Stimulated activated CD8-positive, alpha-beta memory T cell treated with anti-CD3 and anti-CD28 coated beads, Interleukin-7, amount 100 ng/mL, for 1 hour (primary cell): ENCODE measurements at places on chromosomes 2 and 18.

GRCh38 chr2:217286833-217287232 is 427.0 kb upstream of the TNP1 start:
- no peak for DNase-seq

DNA sequence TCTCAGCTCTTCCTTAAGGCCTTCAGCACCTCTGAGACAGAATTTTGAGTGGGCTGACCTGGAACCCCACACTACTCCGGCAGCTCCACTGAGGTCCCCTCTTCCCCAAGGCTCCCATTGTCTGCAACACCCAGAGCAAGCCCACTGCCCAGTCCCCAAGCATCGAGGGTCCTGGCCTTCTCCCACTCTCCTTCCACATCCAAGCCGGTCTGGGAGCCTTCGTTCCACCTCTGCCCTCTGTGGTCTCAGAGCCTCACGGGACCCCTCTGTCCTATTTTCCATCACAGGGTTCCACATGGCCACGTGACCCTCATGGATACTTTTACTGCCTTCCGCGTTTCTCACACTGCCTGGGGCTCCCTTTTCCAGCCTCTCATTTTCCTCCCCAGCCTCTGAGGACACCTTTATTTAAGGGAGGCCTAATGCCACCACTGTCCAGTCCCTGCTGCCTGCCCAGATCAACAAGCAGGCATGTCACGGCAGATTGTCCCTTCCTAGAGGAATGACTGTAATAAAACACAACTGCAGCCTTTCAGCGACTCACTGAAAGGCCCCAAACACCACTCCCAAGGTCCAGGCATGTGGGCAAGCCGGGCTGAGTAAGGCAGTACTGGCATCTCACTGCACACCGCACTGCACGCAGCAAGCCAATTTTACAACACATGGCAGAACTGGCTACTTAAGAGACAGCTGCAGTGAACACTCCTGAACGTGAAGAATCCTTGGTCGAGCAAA is 7.9 kb upstream of the SALL3 start:
- DNase-seq, result no peak

- no peak for DNase-seq
Observed at GRCh38 chr18:67705748-67706147, 189.2 kb upstream of the DSEL start.

DNA sequence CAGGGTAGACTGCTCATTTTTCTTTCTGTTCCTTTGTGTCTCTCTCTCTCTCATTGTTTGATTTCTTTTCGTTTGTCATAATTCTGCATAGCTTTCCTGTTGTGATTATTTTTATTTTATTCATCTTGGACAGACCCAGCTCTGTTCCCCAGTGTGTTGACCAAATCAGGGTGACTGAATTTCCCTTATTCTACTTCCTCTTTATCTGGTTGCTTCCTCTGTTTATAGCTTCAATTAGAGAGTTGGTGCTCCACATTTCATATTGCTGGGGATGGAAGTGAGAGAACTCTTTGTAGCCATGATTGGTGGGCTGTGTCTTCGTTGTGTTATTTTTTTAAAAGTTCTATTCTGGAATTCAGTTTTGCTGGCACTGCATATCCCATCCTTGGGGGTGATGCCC is 19.1 kb downstream of the PROKR1 start:
- DNase-seq, result no peak

DNA sequence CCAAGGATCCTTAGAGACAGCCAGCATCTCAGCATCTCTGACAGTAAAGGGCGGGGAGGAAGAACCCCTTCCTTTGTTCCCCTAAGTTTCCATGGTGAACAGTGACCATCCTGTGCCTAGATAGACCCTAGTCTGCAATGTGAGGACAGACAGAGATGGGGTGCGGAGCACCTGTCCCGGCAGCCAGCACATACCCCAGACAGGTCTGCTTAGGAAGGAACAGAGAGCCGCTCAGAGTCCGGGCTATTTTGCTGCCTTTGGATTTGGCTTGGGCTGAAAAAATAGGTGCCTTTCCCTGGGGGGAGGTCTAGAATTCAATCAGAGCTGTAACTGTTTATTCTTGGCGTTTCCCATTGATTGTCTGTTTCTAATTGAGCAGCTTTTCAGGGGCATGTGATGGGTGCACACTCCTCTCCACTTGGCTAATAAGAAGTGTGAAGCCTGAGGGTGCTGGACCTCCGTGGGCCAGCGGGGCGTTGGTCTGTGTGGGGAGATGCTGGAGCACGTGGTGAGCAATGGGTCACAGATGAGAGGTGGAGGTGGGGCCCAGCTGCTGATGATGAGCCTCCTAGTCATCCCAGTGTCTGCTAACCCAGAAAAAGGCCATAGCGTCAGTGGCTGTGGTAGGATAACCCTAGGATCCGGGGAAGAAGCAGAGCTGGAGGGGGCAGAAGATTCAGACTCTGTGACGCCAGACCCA is 236.8 kb downstream of the SEPTIN10 start:
- DNase-seq, result no peak

- DNase-seq, result no peak
Observed at GRCh38 chr18:48988508-48989303, 37.9 kb upstream of the SMAD7 start.

DNA sequence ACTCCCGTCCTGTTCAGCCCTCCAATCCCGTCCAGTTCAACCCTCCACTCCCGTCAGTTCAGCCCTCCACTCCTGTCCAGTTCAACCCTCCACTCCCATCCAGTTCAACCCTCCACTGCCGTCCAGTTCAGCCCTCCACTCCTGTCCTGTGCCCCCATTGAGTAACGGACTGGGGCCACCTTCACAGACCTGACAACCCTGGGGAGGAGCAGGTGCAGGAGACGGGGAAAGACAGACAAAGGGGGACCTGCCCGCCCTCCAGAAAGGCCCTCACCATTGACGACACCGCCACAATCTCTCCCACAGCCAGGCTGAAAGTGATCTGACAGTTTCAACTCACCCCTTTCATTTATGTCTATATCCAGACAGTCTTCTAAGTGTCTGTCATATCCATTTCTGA is 72.2 kb downstream of the EIPR1 start:
- DNase-seq, result no peak

GRCh38 chr2:30104307-30104706 is 42.5 kb upstream of the YPEL5 start:
- no peak for DNase-seq

DNA sequence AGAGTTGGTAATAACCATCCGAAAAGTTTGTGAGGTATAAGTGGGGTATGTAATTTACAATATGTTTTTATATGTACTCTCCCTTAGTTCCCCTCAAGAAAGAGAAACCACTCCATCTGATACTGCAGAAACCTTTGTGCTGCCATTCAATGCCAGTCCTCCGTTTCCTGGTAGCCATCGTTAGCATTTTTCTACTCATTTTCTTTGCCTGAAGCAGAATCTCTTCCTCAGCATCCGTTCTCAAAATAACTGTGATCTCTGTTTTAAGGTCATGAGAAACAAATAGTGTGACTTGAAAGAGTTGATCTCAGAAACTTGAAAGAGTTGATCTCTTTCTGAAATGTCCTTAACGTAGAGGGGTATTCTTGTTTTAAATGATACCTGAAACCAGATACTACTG is 996 bp downstream of the PTCD3 start:
- no peak for DNase-seq

DNA sequence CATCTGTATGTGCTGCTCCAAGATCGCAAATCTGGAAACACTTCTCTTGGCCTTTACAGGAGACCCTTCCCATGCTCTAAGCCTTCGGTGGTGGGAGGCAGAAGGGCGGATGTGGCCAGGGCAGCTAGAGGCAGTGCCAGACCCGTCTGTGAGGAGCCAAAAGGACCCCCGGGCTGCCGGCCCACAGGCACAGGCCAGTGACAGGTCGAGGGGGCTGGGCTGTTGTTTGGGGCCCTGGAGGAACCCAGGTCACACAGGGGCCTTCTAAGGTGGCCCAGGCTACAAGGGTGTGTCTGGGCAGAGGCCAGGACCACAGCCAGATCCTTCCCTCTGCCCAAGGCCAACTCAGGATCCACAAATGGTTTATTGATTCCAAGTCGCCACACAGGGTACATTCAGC is 49.4 kb downstream of the SLC66A2 start:
- DNase-seq, result no peak

DNA sequence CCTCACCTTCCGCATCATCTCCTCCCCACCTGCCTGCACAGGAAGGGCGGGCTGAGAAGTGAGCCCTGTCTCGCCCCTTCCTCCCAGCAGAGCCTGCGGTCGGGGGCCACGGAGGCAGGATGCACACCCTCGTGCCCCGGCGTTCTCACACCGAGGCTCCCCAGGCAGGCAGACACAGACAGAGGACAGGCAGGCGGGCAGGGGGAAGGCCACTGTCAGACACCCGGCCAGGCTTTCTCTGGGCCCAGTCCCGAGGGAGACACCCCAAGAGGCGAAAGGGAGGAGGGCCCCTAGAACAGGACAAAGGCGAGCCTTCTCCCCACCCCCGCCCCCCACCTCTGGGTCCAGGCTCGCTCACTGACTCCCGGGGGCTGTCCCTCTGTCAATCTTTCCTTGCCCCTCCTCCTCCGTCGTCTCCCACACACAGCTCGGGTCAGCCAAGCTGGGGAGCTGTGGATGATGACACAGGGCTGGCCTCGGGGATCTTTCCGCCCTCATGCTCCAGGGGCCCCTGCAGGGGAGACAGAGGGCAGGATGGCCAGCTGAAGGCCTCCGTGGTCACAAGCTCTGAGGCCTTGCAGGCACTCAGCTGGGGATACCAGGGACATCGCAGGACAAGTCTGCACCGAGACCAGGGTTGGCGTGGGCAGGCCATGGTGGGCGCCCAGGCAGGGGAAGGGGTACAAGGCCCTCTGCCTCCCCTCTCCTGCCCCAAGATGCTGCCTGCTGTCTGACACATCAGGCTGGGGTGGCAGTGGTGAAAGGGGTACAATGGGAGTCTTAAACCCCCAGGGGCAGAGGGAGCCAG is 24.9 kb downstream of the BIN1 start:
- peak; percentile 49 for DNase-seq

GRCh38 chr18:67273288-67273687 is 243.2 kb downstream of the DSEL start:
- DNase-seq, result no peak

DNA sequence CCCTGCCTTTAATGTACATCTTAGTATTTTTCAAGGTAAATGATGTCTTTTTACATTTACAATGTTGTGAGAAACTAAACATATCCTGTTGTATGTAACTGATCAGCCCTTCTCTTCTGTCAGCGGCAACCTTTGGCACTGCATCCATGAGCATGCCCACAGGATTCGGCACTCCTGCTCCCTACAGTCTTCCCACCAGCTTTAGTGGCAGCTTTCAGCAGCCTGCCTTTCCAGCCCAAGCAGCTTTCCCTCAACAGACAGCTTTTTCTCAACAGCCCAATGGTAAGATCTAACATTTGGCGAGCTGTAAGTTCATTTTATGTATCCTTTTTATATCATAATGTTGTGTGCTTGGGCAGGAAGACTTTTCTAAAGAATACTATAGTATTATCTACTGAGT is 46.9 kb upstream of the SCYGR2 start:
- DNase-seq, result no peak

- no peak for DNase-seq
Observed at GRCh38 chr2:40244251-40244650, 207.6 kb downstream of the SLC8A1 start.

DNA sequence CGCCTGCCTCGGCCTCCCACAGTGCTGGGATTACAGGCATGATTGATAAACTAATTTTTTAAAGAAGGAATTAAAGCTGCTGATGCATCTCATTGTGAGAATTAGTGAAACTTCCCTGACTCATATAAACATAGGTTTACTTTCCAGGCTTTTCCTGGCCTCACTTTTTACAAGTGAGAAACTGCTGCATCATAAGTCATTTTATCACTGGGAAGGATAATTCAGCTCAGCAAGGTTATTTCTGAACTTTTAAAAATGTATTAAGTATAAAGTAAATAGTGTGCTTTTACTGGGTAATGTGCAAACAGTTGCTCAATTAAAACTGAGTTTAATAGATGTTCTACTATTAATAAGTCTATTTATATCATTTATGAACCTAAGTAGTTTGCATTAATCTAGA is 1130.3 kb upstream of the CDH2 start:
- no peak for DNase-seq

- no peak for DNase-seq
Observed at GRCh38 chr18:23259701-23260681, 124.7 kb downstream of the CABLES1 start.

DNA sequence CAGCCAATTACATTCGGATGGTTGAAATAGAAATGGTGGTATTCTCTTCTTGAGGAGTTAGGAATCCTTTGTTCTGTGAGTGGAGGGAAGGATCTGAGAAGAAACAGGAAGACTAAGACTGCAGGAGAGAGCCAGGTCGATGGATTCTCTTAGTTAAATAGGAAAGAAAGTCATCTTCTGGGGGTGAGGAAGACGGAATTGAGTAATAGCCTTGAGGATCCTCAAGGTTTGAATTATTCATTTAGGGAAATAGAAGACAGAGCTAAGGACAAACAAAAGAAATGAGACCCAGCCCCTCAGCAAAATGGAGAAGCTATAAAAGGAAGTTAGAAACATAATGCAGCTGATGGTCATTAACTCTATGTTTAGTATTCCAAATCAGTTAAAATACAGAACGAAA is 1.8 kb downstream of the LAPTM4A start:
- DNase-seq, result no peak

GRCh38 chr2:157307021-157307420 is 18.6 kb downstream of the ERMN start:
- DNase-seq, result no peak

DNA sequence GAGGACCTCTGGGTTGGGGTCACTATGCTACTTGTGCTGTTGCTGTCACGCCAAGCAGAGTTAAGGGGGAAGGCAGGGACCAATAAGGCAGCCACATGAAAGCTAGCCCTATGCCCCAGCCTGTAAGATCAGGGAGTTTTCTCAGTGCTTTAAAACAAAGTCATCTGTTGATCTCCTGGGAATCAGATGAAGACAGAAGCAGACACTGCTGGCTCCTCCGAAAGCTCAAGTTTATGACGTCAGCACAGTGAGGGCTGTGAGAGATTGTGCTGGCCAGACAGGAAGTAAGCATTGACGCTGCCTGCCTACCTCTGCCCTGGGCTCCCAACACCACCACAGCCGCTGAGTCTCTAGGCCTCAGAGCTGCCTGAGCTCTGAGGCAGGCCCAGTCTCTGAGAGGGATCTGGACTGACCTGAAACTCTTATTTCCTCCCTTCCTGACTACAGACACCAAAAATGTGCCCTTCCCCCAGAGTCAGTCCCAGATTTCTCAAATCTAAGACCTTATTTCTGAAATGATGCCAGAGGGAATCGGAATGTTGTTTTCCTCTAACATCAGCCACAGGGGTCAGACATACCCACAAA is 118.1 kb upstream of the EPAS1 start:
- DNase-seq, result peak; percentile 6
